ENCODE measurements at places on chromosomes 6 and 20.

DNA sequence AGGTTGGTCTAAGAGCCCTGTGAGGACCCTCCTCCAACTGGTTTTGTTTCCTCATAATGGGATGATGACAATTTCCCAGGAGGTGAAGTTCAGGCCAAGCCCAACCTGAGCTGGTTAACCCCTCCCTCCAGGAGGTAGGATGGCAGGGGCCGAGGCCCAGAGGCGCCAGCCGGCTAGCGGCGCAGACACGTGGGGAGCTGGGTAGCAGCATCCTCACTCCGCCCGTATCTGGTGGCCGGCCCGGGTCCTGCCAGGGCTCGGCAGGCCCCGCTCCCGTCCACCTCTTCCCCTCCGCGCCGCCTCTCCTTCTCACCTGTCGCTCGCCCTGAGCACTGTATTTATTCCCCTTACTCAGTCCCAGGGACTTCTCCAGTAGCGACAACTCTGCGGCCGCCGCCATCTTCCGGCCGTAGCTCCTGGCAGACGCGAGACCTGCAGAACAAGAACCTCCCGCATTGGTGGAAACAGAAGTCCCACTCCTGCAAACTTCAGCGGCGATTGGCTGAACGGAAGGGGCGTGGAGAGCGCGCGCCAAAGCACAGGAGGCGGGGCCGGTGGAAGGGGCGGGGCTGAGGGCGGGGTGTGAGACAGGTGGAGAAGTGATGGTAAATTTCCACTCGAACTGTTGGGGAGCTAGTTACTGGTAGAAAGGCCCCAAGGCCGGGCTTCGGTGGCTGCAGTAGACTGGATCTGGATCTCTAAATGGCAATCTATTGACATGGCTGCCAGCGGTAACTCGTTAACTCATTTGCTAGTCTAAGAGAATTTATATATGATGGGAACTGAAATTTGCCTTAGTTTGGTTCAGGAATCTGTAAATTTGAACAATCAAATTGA, at the start of gene EEF1E1:
TSS of gene EEF1E1 (minus strand) at position 427 of the 837 bp plus-strand sequence. CDS start at position 400, 27 bp downstream.
- peak; percentile 94 for DNase-seq

GRCh38 chr6:109896341-109896740, 81.8 kb upstream of the GPR6 start:
- DNase-seq, result no peak

DNA sequence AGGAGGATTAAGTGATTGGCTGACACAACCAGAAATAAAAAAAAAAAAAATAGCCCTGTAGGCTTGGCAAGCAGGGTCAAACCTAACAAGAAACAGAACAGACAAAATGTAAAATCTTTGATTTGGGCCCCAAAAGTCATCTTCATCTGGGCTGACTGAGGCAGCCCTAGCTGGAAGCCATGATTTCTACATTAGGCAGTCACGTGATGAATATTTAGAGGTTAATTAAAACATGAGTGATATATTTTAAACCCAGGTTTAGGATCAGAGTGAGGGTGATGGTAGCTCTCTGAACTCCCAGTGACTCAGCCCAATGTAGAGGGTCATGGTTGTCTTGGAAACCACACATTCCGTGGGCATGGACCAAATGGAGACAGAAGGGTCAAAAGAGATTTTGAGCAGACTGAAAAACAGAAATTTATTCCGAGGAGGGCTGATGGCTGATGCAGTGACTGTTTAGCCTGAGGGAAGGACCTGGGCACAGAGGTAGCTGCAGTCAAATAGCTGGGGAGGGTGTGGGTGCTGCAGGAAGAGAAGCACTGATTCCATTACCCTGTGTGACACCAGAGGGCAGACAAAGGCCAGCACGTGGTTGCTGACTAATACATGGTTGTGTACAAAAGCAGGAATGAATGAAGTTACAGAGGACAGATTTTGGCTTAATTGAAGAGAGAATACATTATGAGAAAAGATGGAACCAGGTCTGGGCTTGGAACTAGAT, 573.1 kb upstream of the CHD6 start:
- no peak for DNase-seq

GRCh38 chr6:159152041-159152440, 17.2 kb upstream of the FNDC1 start:
- DNase-seq, result no peak

DNA sequence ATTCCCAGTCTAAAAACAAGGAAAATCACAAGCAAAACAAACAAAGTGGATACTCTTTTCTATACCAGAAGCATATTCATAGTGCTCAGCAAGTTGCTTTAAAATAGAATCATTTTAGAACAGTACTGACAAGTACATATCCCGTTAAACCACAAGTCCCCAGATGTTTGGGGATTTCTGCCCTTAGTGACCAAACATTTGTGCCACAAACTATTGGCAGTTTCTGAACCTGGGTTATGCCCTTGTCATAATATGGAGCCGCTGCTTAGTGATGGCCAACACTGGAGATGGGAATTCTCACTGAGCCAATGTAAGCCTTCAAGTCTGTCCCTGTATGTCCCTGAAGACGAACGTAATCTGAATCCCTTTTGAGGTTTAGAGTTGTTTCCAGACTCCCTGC, 436.7 kb upstream of the JAG1 start:
- DNase-seq, result no peak

GRCh38 chr6:126048635-126049034, 62.3 kb downstream of the TRMT11 start:
- no peak for DNase-seq

GRCh38 chr6:12262236-12263061, 27.7 kb upstream of the EDN1 start:
- no peak for DNase-seq

- DNase-seq, result no peak
These were observed 247.0 kb downstream of the ATXN1 start for GRCh38 chr6:16514249-16514648.

DNA sequence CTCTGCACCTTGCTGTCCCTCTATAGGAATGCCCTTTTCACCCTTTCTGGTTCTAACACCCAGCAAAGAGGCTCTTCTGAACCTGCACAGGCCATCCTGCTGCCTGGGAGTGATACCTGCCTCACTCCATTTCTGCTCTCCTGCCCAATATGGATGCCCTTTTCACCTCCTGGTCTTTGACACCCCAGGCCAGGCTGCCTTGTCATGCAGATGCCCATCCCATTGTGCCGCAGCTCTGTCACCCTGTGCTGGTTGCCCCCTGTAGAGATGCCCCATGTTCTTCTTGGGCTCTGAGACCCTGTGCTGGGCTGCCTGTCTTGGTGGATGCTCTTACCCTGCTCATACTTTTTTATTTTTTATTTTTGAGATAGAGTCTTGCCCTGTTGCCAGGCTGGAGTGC, 95.3 kb downstream of the CDKAL1 start:
- no peak for DNase-seq

- peak; percentile 17 for DNase-seq
These were observed 734 bp downstream of the TPBG start for GRCh38 chr6:82364087-82365015.

GRCh38 chr6:139547122-139547776, 172.8 kb upstream of the CITED2 start:
- DNase-seq, result no peak

DNA sequence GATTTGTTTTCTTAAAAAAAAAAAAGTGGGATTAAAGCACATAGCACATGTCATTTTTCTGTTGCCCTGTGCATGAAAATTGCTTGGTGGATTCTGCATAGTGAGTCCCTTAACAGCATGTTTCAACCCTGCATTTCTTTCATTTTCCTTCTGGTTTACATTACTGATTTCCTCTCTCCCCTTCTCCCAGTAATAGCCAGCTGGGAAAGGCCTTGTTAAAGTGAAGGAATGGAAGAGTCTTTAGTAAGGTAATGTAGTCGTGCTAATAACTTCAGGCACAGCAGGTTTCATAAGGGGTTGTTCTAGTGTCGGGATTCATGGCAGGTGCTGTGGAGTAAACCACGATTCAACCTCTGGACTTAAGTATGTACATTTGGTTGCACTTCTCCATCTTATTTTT, 202.4 kb downstream of the FARS2 start:
- DNase-seq, result no peak

- DNase-seq, result no peak
These were observed 114.2 kb downstream of the PLEKHG1 start for GRCh38 chr6:150713931-150714330.

GRCh38 chr6:13485923-13486562, 1.4 kb downstream of the GFOD1 start:
- DNase-seq, result no peak

DNA sequence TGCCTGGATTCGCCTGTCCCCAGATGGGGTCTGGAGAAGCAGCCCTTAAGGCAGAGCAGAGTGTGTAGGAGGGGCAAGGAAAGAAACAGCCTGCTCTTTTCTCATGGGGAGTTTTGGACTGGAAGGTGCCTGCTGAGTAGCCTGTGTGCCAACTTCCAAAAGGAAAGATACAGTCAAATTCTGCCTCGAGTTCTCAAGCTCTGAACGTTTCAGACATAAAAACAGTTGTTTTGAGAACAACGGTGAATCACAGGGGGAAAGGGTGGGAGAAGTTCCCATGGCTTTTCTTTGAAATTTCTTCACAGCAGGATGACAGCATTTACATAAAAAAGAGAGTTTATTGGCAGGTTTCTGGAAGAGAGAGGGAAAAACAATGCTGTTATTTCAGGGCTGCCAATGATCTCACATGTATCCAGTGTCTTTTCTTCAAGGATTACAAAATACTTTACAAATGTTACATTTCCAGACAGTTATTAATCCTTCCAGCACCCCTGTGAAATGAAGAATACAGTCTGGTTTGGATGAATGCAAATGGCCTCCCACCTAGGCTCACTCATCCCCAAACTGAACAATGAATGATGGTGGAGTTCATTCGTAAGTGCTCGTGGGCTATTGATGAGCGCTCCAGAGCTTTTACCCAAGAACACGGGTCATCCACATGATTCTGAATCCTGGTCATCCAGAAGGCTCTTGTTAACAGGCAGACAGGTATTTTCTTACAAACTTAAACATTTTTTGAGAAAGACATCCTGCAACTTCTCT, 33.8 kb upstream of the ECI2 start:
- DNase-seq, result no peak

DNA sequence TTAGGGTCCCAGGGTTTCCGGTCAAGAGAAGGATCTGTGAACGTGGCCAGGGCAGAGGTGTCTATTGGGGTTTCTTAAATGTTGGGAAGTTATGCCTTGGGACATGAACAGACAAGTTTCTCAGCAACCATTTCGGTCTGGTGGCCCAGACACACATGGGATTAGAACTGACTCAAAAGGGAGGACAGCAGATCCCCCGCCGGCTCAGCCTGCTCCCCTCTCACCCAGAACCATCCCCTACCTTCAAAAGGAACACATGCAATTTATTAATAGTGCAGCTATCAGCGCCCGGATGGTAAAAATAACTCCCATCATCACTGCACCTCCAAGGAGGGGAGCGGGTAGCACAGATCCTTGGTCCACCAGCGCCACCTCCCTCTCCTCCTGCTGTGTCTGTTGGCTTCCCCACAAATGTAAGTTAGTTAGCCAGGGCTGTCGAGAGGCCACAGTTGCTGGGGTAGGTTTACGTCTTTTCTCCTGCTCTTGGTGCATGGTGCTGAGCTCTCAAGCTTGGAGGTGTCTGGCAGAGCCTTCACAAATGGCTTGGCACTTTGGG, 77.1 kb downstream of the TRAM2 start:
- no peak for DNase-seq

DNA sequence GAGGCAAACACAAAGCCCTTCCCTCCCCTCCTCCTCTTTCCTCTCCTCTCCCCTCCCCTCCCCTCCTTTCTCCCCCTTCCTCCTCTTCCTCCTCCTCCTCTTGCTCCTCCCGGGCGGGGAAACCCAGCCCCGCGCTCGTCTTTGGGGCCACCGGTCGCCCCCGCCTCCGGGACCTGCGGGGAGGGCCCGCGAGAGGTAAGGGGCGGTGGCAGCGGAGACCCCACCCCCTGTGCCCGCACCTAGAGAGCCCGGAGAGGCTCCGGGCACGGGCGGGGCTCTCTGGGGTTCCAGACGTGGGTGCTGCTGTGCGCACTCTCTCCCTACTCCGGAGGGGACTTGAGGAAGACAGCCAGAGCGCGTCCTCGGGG, at the start of gene RIN2:
TSS of gene RIN2 (plus strand) at position 126 of the 368 bp plus-strand sequence. CDS start 131,344 bp downstream, outside the sequence.
- DNase-seq, result no peak

All from tibial nerve (tissue), 4 donors.